ENCODE measurements at places on chromosomes 11 and 22.

- DNase-seq: no peak
Measured at GRCh38 chr11:100584201-100584985, 102.7 kb upstream of the ARHGAP42 start.

- no peak for DNase-seq
Measured at GRCh38 chr22:33299245-33299956, 241.2 kb upstream of the SYN3 start.

DNA sequence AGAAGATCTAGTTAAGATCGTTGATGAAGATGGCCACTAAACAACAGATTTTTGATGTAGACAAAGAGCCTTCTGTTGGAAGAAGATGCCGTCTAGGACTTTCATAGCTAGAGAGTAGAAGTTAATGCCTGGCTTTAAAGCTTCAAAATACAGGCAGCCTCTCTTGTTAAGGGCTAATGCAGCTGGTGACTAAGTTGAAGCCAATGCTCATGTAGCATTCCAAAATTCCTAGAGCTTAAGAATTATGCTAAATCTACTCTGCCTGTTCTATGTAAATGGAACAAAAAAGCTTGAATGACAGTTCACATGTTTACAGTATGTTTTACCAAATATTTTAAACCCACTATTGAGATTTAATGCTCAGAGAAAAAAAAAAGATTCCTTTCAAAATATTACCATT lies 492.6 kb downstream of the CNTN5 start:
- no peak for DNase-seq

- DNase-seq: no peak
Measured at GRCh38 chr11:46639197-46639839, 22.0 kb downstream of the ATG13 start.

GRCh38 chr11:118401880-118402590 lies 629 bp downstream of the ATP5MG start:
- no peak for DNase-seq

DNA sequence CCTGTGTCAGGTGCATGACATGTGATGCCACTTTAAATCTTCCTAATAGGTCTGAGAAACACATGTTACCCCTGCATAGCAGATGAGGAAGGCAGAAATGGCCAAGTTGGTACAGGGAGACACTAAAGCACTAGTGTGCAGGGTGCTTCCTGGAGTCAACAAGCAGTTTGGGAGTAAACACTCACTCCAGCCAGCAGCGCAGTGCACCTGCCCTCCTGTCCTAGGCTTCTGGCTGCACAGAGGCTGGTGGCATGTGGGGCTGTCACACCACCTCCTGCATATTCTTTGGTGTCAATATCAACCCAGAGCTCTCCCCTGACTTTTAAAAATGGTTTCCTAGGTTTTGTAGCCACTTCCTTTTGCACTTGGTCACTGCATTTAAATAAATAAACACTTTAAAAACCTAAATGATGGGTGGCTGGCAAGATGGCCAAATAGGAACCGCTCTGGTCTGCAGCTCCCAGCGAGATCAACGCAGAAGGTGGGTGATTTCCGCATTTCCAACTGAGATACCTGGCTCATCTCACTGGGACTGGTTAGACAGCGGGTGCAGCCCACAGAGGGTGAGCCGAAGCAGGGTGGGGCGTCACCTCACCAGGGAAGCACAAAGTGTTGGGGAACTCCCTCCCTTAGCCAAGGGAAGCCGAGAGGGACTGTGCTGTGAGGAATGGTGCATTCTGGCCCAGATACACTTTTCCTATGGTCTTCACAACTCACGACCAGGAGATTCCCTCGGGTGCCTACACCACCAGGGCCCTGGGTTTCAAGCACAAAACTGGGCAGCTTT lies 33.5 kb downstream of the GAB4 start:
- DNase-seq: no peak

DNA sequence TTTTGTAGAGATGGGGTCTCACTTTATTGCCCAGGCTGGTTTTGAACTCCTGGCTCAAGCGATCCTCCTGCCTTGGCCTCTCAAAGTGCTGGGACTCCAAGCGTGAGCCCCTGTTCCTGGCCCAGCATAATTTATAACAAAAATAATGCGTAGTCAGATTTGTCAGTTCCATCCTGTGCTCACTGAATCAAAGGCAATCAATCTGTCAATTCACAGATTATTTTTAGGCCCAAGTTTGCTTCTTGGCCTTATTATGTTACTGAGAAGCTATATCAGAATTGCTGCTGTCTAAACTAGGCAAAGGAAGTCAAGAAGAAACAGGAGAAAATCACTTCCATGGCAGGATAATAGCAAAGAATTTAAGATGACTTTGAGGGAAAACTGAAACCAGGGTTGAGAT lies 8.7 kb downstream of the DLAT start:
- DNase-seq: no peak

- no peak for DNase-seq
Measured at GRCh38 chr11:59204746-59205145, 8.0 kb downstream of the MPEG1 start.

DNA sequence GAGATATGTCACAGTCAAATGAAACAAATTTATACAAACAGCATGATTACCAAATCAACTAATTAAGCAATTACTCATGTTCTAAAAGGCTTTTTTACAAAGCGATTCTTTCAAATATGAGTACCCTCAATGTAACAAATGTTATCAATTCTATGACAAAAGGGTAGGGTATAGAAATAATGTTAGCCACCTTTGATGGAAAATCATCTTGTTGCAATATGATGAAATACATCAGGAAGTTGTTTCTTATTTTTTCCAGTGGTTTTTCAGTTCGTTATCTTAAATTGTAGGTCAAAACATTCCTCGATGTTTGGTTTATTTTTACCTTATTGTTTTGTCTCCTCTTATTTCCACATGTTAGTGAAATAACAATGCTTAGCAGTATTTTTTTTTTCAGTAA lies 6.5 kb downstream of the ARHGEF12 start:
- no peak for DNase-seq

DNA sequence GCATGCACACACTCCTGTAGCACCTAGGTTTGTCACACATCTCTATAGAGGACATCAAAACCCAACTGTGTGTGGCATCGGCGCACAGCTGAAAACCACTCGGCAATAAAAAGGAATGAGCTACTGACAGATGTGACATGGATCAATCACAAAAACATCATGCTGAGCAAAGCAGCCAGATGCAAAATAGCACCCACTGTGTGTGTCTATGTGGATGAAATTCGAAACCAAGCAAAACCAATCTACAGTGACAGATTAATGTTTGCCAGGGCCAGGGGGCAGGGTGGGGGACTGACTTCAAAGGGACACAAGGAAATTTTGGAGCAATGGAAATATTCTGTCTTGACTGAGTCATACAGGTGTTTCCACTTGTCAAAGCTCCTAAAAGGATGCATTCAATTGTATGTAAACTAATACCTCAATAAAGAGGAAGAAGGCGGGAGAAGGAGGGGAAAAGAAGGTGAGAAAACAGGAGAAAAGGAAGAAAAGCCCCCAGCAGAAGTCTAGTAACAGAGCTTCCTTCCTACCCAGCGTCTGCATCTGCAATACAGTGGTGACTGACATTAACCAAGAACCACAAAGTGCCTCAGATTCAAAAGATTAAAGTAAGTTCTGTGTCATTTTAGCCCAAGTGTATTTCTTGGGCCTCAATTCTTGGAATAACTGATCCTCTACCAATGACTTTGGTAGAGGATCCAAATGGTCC lies 49.8 kb downstream of the PACSIN2 start:
- no peak for DNase-seq

GRCh38 chr11:72072348-72072747 lies 8.0 kb downstream of the NUMA1 start:
- no peak for DNase-seq

- no peak for DNase-seq
Measured at GRCh38 chr11:92941676-92942571, 27.5 kb upstream of the MTNR1B start.

GRCh38 chr11:35494957-35495490 lies 30.4 kb downstream of the PAMR1 start:
- no peak for DNase-seq

DNA sequence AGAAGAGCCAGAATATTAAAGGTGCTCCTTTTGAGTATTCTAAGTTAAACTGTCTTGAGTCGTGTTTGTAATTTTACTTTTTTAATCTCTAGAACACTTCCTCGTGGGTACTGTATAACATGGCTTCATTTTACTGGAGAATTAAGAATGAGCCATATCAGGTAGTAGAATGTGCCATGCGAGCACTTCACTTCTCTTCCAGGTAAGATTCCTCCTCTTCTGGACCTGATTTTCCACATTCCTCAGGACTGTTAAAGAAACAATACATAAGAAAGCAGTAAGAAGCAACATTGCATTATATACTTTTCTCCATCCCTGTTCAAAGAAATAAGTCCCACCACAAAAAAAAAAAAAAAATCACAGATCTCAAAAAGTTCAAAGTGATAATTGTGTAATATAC lies 37.9 kb downstream of the TTC17 start:
- DNase-seq: no peak

DNA sequence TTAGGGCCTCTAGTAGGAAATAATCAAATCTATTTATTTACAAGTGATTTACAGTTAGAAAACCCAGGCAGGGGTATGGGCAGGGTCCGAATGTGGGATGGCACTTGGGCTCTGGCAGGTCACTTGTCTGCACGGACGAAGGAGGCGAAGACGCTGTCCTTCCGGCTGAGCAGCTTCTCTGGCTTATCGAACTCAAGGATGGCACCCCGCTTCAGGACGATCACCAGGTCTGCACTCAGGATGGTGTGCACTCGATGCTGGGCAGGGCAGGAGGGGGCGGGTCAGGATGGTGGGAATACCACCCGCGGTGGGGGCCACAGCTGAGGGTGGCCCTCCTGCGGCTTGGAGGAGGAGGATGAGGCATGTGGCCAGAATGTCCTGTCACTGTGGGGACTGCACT lies 4.4 kb upstream of the KCNJ11 start:
- DNase-seq: no peak

DNA sequence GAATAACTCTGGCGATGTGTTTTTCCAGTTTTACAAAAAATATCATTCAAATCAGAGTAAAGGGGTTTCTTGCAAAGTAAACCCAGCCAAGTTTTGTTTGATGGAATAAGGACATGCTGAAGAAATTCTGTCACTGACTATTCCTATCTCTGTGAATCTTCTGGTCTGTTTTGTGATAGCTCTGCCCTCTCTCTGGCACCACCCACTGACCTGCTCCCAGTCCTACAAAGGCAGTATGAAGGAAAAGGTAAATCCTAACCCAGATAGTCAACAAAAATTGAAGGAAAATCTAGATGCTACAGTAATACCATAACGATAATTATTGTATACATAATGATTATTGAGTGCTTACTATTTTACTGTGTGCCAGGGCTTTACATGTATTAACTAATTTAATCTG lies 76.3 kb upstream of the TP53AIP1 start:
- DNase-seq: no peak

DNA sequence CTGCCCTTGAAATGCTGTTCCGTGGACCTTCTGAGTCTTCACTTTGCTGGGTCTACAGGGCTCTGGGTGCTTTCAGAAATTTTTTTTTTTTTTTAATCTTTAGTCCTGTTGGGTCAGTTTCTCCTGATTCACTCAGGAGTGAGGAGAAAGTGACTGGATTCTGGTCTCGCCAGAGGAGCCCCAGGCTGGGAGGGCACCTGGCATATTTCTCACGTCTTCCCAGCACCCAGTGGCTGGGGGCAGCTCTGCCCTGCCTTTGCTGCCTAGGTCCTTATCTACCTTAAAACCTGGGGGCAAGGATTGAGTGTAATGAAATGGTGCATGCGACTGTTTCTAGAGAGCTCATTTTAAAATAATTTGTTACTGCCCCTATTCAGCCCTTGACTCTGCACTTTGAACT lies 23.3 kb downstream of the SAMM50 start:
- no peak for DNase-seq

DNA sequence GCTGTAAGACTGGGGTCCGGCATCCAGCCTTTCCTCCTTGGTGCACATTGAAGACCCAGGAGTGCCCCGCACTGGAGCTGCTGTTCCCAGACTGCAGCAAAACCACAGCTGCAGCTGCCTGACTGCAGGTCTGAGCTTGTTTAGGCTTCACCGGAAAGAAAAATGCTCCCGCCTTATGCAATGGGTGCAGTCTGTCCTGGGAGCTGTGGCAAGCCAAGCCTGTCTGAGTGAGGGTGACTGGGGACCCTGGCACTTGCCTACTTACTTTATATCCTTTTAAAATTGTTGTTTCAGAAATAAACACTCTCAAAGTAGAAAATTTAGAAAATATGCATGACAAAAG lies 23.3 kb upstream of the CD44 start:
- no peak for DNase-seq

DNA sequence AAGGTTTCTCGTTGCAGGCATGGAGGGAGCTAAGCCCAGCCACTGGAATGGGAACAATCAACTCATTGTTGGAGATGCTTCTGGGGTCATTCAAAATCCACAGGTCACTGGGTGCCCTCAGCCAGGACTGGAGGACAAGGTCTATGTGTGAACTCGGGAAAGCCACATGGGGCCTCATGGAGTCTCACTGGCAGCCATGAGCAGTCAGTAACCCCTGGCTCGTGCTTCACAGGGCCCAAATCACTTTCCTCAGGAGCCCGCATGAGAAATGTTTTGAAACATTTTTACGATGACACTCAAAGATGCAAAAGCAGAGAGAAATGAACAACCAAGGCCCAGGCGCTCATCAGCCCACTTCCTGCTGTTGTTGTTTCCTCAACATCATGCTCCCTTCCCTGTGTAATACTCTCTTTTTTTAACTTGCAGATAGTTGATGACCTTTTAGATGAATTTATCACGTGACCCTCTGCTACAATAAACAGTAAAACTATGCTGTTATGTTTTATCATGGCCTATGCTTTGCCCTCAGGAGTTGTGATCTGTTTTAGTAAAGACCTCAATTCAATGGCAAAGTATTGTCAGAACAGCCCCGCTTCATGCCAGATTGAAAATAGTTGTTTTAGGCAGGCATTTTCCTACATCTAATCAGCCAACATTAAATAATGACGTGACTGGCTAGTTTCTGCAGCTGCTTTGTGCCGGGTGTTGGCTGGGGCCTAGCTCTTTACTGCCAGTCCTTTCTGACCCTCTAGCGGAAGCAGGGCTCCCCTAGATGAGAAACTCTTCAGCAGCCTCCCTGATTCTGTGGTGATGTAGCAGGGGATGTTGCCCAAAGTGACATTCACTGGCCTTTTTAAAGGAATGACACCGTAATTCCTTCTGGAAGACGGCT lies 39.7 kb downstream of the ADAMTS15 start:
- DNase-seq: no peak

DNA sequence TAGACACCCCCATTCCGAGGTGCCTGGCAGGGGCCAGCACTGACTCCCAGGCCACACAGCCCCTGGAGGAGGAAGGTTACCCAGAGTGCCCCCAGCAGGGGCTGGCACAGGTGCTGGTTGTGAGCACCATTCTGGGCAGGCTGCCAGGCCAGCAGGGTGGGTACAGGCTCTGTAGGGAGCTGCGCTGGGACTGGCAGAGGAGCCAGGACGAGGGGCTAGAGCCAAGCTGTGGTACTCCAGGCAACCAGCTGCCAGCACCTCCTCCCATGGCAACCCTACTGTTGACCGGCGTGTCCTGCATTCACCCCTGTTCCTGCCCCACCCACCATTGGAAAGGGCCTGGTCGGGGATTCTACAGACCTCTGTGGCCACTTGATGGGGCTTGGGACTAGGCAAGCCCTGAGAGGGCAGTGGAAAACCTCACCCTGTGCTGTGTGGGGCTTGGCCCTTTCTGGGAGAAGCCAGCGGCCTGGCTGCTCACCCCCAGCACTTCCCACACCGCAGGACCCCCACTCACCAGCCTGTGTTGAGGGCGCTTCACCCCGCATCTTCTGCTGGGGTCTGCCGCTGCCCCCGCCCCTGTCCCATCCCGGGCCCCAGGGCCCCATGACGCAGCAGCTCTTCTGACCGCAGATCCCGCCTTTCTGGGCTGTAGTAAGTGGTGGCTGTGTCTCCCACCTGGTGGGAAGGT lies 1.9 kb downstream of the CLDN5 start:
- DNase-seq: peak; percentile 75

Measured in aorta (tissue), 5 donors.